ENCODE measurements at places on chromosomes 13 and 19. TPM values are rescaled to one million over a fixed set of nuclear protein-coding genes. Genes with fewer than 3 reads are reported as not detected.

- peak; percentile 7 for ATAC-seq
These were observed 6.9 kb downstream of the ERICH4 start for GRCh38 chr19:41449865-41450178.

GRCh38 chr13:99677116-99677951 lies 176.1 kb downstream of the TM9SF2 start:
- no peak for ATAC-seq

The CRB3 gene
- 37.3 TPM for total RNA-seq

The KLF2 gene
- 5.2 TPM for total RNA-seq
